ENCODE measurements at places on chromosomes 1 and 21.

DNA sequence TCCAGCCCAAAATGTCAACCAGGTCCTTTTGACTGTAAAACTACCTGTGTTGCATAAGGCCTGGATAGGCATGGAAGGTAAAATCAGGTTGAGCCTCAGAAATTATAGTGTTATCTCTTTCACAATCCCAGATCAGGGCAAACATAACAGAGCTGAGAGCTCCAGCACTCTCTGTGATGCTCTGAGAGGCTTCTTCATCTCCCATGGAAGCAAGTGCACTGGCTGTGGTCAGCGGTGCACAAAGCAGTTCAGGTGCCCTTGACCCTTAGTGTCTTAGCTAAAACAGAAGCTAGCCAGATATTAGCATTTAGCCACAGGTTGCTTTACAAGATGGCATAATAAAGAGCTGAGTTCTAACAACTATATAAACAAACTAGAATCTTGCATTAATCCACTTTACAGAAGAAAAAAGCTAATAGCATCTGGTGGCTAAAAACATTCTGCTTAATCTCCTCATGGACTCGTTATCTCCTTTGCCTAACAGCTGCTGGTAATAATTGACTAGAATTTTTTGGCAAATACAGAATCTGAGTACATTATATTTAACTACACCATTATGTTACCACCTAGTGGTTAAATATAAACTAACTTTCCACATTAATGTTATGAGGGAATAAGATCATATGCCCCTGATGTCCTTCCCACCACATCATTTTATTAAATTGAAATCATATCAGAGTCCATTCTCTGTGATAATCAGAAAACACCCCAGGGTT lies 25.6 kb upstream of the POGK start:
- no peak for DNase-seq

- DNase-seq: no peak
Measured at GRCh38 chr1:75786901-75787493, 941 bp downstream of the RABGGTB start.

DNA sequence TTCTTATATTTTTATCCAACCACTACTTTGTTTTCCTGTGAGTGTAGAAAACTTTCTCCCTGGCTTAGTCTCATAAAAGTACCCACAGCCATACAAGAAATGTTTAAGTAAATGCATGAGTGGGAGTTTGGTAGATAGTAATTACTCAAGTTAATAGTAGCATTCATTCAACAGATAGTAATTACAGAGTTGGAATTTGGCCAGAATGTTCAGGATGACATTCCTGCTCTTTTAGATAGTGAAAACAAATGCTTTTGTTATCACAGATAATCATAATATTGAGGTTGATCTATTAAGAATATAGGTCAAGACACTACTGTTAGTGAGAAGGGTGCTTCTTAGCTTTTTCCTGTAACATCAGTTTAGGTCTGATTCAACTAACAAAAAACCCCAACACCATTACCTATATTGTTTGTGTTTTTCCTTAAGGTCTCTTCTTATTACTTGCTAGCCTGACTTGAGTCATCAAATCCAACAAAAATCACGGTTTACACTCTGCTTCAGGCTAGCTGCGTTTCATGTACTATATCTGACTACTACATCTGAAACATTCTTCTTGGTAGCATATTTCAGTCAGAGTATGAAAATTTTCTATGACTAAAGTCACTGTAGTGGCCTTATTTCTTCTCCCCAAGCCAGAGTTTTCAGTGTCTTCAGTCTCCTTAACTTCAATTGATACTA lies 163.7 kb downstream of the HS2ST1 start:
- no peak for DNase-seq

DNA sequence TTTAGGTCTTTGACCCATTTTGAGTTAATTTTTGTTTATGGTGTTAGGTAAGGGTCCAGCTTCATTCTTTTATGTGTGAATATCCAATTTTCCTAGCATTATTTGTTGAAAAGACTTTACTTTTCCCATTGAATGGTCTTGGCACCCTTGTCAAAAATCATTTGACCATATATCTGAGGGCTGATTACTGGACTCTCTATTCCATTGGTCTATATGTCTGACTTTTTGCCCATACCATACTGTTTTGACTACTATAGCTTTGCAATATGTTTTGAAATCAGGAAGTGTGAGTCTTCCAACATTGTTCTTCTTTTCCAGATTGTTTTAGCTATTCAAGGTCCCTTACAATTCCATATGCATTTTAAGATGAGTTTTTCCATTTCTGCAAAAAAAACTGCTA lies 11.4 kb upstream of the CCSAP start:
- DNase-seq: no peak

DNA sequence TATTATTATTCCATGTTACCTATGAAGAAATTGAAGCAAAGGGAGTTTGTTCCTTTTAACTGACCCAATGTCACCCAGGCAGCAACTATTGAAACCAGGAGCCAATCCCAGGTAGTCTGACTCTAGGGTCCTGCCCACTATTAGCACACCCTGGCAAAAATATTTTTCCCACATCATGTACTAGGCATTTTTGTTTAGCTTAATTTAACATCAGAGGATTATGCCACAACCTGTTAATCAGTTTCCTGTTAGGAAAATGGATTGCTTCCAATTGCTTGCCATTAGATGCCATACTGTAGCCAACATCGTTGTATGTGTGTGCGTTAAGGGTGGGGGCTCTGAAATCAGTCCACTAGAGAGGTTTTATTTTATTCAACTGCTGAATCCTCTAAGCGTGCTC lies 281.1 kb downstream of the DNM3 start:
- DNase-seq: no peak

GRCh38 chr1:231424950-231425805 lies 3.1 kb upstream of the EGLN1 start:
- no peak for DNase-seq

GRCh38 chr1:116451702-116452101 lies 78.7 kb downstream of the ATP1A1 start:
- no peak for DNase-seq

- DNase-seq: peak; percentile 15
Measured at GRCh38 chr1:54542120-54542961, 5.7 kb upstream of the ACOT11 start.

DNA sequence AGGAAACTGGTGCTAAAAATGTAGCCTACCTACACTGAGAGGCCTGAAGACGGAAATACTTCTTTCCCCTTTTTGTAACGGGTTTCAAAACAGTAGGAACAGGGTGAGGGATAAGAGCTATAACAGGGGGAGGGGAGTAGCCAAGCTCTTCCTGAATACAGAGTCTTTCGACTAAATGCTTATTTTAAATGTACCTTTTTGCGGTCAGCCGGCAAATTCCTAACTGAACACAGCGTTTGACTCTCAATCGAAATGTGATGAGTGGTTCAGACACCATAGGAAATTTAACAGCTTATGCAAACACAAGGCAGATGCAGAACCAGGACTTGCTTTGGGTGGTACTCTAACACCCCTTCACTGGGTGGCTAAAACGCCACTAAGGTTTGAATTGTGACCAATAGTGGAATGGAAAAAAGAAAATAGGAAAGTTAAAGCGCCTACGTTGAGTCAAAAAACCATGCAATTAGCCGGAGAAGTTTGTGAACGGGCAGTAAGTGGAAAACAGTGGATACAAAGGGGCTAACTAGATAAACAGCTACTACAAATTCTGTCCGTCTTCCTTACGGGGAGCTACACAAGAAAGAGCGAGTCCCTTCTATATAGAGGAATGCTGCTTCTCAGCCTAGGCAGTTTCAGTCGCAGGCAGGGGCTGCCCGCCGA lies 1.7 kb downstream of the EGLN1 start:
- peak; percentile 13 for DNase-seq

DNA sequence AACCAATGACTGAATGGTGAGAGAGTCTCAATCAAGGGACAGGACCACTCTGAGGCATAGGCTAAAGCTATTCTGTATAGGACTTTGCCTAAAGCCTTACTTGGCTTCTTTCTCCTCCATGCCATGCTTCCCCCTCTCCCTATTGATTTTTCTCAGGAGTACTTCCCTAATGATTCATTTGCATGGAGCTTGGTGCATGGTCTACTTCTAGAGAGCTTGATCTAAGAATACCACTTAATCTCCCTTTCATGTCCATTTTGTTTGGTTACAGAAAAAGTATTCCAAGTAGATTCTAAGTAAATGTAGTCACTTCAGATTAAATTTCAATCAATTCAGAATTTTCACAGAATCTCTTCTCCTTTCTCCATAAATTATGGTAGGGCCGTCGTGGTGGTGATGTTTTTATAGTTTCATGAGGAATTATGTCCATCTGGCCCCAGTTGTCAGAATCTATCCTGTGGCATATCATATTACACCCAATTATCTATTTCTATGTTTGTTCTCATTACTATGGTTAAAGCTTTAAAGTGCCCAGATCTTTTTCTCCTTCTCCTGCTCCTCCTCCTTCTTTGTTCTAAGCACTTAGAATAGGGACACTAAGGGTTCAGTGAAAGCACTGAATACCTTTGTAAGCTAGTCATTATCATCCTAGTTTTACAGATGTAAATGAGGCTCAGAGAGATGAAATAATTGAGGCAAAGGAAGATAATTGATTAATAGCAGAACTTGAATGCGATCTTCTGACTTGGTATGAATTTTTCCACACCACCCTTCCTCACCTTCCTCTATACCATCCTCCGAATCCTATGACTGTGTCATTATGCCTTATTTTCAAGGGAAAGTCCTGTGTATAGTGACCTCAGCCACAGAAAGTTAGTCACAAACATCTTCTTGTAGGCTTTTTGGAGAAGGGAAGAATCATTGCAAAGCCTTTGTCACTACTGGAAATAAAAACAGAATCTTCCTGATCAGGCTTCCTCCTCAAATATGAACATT lies 85.6 kb upstream of the ZRANB2 start:
- no peak for DNase-seq

GRCh38 chr1:234879147-234880080 lies 249.2 kb downstream of the TOMM20 start:
- no peak for DNase-seq

DNA sequence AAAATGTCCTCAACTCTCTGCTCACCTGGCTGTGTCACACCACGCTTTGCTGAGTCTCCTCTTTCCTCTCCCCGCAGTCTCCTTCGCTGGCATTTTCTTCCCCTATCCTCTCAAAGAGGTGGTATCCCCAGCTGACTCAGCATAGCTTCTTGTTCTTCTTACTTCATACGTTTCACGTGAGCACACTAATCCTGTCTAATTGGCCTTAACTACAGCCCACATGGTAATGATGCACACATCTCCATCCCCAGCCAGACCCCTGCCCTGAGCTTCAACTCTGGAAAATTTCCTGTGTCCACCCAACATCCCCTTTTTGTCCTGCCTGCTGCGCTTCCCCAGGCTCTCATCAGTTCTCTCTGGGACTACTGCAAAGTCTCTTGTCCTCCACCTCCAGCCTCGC lies 169.8 kb downstream of the TTLL7 start:
- DNase-seq: no peak

DNA sequence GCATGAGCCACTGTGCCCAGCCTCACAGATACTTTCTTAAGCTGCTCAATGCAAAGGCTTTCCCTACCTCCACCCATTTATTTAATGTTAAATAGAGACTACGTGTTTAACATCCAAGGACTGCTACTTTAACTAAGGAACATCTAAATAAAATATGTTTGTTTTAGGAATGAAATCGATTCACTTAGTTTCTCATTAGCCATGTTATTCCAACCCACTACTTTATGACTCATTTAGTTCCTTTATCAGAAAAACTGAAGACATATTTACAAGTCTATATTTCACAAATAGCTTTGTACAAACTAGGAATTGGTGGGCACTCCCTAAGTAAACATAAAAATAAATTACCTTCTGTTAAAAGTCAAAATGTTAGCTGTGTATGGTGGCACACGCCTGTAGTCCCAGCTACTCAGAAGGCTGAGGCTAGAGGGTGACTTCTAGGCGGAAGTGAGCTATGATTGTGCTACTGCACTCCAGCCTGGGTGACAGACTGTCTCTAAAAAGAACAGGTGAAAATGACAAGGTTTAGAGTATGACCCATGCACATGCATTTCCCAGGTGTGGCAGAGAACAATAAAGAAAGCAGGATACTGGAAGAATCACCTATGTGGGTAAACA lies 39.9 kb upstream of the AK4 start:
- DNase-seq: no peak

- peak; percentile 35 for DNase-seq
Measured at GRCh38 chr21:15730484-15731242, 881 bp downstream of the USP25 start.

DNA sequence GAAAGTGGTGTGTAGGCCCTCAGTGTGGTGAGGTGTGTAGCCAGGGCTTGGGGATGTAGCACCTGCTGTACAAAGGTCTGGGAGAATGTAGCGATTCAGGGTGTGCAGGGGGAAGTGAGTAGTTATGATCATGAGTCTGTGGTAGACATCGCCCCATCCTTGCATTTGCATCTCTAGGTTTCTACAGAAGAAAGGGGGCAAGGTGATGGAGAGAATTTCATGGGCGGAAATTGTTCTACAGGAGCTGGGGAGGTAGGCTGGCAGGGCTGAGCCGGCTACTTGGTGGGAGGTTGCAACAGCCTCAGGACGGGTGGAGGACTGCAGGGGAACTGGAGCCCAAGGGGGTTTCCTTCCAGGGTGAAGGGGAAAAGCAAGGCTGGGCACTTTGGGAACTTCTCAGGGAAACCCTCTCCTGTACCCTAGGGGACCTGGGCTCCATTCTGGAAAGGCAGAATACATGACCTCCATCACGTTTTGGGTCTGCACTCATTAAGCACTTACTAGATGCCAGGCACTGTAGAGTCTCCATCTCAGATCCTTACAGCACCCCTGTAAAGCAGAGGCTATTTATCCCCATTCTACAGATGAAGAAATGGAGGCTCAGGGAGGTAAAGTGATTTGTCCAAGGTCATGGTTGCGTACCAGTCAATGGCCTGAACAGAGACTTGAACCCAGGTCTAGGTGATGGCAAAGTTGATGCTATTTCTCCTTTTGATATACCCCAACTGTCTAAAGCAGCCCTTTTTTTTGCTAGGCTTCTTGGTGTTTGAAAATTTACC lies 14.5 kb upstream of the TNFRSF1B start:
- peak; percentile 83 for DNase-seq

DNA sequence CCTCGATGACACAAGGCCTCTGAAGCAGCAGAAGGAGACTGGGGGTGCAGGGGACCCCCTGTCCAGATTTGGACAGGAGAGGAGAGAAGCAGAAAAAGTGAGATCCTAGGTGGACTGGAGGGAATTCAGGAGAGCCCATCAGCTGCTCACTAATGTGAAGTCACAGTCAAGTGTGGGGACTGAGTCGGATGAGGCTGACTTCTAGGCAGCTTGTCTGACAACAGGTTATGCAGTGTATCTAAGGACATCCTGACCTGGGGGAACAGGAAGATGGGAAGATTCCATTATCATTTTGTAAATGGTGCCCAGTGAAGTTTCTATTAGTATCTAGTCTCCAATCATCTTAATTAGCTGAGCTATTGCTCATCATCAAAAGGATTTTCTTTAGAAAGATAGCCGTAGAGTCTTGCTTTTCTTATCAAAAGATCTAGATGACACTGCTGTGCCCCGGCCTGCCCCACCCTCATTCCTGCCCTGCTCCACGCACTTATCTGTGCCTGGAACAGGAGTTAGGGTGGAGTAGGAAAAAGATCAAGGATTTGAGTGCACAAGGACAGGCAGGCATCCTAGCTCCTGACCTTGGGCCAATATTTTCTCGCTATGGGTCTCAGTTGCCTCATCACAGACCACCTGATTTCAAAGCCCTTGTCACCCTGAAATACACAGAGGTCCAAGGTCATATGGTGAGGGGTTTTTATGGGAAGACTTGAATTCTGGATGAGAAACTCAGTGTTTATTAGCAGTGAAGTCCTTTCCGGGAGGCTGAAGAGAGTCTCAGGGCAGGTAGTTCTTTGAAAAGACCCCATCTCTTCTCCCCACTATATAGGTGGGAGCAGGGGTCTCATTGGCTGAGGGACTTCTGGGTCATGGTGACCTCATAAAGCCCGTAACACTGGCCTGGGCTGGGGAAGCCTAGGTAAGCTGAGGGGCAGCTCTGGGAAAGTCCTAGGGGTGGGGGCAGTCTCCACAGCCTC lies at the start of gene MROH7:
Gene MROH7 (plus strand): TSS at position 924 of the 974 bp plus-strand sequence. CDS start 11,141 bp downstream, outside the sequence.
- no peak for DNase-seq

Measured in naive B cell (primary cell).